ENCODE measurements at places on chromosomes 3 and 15.

DNA sequence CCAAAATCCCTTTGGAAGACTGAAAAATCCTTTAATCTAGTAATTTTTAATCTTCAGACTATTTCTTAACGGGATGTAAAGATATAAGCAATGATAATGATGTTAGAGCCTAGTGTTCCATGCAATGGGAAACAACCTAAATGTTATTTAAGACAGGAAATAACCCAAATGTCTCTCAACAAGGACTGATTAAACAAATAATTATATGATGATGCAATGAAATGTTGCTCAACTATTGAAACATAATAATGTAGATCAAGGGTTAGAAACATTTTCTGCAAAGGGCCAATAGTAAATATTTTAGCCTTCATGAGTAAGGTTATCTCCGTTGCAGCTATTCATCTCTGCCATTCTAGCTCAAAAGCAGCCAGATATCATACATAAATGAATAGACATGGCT lies 275.4 kb downstream of the NEK10 start:
- DNase-seq = no peak

DNA sequence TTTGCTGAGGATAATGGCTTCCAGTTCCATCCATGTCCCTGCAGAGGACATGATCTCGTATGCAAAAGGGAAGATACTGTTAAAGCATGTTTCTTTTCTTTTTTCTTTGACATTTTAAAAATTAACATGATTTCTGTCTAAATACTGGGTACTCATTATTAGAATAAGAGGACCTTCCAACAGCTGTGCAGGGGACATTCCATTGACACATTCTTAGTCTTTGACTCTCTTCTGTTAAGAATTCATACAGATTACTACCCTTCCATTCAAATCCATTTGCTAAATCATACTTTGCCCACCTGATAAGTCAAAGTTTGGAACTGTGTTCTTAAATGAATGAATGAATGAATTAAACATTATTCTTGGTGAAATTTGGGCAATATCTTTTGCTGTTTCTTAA lies 5.1 kb upstream of the CP start:
- DNase-seq = no peak

DNA sequence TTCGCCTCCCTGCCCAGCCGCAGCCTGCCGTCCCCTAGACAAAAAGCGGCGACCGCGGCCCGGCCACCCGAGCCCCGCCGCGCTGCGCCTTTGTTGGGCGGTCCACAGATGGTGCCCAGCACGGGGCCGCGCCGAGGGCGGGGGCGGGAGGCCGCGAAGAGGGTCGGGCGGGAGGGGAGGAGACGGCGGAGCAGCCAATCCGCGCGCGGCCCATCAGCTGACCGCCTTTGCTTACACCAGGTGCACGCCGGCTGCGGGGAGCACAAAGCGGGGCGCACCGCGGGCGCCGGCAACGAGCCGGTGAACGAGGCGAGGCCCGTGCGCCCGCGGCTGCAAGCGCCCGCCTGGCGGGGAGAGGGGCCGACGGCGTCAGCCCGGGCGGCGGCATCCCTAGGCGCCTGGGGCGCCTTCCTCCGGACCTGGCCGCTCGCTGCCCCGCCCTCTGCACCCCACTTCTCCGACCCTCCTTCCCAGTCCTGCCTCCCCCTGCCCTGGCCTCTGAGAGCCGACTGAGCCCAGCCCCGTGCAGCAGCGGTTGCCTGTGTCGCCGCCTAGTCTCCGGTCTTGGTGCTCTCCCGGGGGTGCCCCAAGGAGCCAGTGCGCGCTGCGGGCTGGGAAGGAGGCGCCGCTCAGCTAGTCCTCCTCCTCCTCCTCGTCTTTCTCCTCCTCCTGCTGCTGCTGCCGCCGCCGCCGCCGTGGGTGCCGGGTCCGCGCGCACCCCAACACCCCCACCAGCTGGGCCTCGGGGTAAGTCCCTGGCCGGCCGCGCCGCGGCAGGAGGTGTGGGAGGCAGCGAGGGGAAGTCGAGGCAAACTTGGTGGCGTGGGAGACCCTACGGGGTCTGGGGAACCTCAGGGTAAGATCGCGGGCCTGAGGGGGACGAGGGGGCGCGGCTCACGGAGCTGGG lies at the start of gene LRRN1:
Gene LRRN1, plus strand, starts transcription at position 259 of the 907 bp plus-strand sequence. CDS start 45,211 bp downstream, outside the sequence.
- DNase-seq = peak; percentile 61

DNA sequence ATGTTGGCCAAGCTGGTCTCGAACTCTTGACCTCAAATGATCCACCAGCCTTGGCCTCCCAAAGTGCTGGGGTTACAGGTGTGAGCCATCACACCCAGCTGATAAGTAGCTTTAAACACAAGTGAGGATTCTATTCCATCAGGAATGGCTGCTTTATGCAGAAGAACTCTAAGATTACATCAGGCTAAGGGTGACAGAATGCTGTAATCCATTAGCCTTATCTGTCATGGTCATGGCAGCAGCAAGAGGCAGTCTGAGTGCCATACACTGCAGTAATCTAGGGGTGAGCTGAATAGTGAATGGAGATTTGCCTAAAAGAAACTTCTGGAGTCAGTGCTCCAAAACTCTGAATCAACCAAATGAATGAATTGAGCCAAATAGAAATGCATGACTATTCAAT lies 39.6 kb downstream of the LIPC start:
- no peak for DNase-seq

GRCh38 chr15:55897560-55898336 lies 95.7 kb downstream of the NEDD4 start:
- DNase-seq = no peak

DNA sequence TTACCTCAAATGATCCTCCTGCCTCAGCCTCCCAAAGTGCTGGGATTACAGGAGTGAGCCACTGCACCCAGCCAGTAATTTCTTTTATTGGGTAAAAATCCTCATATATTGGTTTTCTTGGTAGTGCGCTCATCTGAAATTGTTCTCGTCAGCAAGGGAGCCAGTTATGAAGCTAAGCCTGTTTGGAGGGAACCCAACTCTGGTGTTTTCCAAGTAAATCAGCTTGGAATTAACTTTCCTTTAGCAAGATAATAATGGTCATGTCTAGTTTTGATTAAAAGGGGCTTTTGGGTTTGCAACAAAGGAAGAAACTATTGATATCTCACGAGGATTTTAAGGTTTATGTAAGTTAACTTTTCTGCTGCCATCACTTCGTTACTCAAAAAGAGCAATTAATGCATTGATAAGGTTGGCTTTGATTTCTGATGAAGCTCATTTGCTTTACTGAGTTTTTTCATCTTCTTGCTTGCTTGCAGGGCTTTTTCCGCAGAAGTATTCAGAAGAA lies 72.7 kb downstream of the RARB start:
- no peak for DNase-seq

GRCh38 chr15:74906067-74906449 lies 593 bp downstream of the FAM219B start:
- DNase-seq = no peak

DNA sequence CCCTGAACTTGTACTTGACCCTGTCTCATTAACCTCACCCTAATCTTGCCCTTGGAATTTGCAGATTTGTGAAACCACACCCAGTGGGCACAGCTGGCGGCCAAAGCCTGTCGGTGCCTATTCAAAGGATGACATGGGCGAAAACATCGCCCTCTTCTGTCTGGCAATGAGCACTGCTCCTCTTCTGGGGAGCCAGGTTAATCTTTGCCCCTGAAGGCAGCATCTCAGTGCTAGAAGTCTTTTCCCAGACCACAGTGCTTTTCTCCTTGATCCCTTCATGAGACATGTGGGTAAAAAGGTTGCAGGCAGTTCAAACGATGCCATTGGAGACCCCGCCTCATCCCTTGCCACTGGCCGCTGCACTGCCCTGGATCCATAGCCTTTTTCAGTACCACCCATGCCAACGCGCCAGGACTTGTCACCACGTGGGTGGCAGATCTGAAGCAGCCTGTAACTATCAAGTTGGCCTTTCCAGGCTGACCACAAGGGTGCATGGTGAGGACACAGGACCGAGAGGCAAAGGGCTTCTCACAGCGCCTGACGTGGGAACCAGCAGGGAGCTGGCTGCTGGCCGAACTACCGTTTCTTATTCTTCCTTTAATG lies 6.5 kb upstream of the DNASE1L3 start:
- DNase-seq = peak; percentile 15

- no peak for DNase-seq
Observed at GRCh38 chr3:153970047-153970446, 151.1 kb upstream of the ARHGEF26 start.

Data from NCI-H1930 (cell line).